PC-9 (cell line): ENCODE measurements at places on chromosomes 5 and 9.

DNA sequence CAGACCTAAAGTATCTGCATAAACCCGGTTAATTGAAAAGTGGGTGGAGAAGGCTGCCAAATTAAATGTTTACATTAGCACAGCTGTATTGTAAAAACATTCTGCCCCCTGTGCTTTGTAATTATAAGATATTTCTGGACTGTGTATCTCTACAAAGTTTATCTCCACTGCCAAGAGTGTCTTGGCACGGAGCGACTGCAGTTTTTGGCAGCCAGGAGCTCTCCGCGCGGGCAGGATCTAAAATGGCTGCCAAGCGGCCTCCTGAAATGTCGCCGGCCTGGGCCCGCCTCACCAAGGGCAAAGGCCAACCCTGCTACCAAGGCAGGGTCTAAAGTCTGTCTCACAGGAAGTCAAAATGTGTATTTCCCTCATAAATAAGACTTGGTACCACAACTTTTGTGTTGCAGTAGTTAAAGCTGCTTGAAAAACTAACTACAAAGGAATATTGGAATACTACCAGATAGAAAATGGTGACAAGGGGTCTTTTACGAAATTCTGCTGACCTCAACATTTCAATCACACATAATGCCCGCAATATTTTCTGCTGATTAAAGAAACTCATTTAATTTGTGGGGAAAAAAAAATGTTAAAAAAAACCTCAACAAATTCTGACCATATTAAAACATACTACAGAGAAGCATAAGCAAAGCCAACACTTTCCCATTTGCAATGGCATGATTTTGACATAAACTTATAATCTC lies 110.4 kb downstream of the NFIB start:
- DNase-seq = no peak

DNA sequence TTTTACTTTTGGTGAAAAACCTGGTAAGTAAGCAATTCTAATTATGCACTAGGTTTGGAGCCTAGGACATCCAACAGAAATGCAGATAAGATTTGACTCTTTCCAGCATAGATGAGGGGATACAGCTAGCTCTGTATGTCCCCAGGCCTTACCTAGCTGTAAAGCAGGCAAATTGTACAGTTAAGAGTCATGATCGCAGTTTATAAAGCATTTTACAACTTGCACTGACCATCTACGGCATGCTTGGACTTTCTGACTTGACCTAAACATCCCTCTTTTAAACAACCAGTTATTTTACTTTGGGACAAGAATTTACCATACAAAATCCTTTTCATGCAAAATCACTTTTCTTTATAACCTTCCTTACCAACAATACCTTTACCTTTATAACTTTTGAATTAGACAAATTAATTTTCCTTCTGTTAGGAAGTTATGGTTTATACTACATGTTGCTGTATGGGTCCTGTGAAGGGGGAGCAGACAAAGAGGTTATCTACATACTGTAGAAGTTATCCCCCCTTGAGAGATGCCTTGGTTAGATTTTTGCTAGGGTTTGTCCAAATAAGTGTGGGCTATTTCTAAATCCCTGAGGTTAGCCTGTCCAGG lies 36.8 kb downstream of the FGD3 start:
- DNase-seq = no peak

- no peak for DNase-seq
Measured at GRCh38 chr5:40479939-40480338, 199.8 kb upstream of the PTGER4 start.

DNA sequence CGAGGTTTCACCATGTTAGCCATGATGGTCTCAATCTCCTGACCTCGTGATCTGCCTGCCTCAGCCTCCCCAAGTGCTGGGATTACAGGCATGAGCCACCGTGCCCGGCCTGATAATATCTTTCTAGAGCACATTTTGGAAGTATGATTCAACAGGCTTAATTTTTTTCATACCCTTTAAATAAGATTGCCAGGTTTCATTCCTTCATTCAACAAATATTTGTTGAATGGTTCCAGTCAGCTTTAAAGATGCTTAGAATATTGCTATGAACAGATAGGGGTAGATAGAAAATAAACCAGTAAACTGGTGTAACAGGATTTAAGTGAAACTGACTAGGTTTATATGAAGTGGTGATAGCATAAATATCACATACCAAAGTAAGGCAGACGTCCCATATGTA lies 41.3 kb downstream of the DMXL1 start:
- DNase-seq = no peak

- no peak for DNase-seq
Measured at GRCh38 chr5:87401626-87402025, 11.1 kb downstream of the CCNH start.

DNA sequence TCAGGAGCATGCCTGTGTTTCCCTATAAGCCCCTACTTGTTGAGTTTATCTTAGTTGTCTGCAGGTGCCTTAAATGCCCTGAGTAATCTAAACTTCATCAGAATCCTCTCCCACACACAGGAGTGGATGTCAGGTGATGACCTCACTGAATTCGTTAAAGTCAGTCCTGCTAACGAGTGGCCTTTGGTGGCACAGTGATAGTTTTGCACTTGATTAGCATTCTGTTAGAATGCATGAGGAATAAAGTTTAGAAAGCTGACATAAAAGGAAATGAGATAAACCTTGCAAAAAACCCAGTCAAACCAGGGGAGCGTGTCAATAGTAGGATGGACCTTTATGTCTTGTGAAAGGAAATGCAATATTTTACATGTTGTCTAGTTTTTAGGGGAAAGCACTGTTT lies 4.5 kb downstream of the TRIM32 start:
- DNase-seq = no peak

GRCh38 chr9:27126670-27127069 lies 17.6 kb downstream of the TEK start:
- no peak for DNase-seq

DNA sequence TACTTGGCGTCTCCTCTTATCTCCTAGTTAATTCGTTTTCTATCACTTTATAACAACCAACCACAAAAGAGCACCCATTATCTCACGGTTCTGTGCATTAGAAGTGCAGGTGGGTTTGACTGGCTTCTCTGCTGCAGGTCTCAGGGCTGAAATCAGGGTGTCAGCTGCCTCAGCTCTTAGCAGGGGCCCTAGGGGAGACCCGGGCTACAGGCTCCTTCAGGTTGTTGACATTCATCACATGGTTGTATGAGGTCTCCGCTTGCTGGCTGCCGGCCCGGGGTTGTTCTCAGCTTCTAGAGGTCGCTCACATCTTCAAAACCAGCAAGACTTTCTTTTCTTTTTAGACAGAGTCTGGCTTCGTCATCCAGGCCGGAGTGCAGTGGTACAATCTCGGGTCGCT lies 2.9 kb upstream of the ZMYND19 start:
- DNase-seq = no peak

DNA sequence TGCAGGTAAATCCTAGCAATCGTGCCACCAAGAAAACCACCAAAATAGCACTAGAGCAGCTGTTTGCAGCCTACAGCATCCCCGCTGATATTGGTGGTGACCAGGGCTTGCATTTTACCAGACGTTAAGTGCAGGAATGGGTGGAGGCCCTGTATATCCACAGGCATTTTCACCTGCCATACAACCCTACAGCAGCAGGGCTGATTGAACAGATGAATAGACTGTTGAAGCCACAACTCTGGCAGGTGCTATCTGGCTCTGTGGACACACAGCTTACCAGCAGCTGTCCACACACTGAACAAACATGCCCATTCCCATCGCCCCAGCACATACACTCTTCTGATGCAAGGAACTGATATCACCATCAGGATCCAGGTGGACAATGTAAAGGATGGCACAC lies 154.5 kb upstream of the APC start:
- DNase-seq = no peak

DNA sequence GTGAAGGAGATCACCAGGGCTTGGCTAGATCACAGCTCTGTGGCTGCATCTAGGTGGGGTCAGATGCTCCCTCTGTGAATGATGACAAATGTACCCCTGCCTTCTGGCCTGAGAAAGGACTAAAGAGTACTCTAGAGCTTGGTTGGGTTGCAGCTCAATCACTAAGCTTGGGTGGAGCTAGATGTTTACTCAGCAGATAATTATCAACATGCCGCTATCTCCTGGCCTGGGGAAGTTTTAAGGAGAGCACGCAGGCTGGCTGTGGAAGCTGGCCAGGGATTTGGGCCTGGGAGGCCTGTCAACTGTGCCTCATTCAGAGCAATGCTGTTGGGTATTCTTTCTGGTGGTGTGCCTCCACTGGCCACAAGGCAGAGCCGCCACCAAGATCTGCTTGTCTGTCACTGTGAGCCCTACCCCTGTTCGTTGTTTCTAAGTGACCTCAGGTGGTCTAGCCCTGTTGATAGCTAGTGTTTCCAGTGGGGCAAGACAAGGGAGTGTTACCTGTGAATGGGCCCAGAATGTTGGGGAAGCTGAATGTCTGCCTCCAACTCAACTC lies 181.7 kb downstream of the ADGRV1 start:
- DNase-seq = no peak

DNA sequence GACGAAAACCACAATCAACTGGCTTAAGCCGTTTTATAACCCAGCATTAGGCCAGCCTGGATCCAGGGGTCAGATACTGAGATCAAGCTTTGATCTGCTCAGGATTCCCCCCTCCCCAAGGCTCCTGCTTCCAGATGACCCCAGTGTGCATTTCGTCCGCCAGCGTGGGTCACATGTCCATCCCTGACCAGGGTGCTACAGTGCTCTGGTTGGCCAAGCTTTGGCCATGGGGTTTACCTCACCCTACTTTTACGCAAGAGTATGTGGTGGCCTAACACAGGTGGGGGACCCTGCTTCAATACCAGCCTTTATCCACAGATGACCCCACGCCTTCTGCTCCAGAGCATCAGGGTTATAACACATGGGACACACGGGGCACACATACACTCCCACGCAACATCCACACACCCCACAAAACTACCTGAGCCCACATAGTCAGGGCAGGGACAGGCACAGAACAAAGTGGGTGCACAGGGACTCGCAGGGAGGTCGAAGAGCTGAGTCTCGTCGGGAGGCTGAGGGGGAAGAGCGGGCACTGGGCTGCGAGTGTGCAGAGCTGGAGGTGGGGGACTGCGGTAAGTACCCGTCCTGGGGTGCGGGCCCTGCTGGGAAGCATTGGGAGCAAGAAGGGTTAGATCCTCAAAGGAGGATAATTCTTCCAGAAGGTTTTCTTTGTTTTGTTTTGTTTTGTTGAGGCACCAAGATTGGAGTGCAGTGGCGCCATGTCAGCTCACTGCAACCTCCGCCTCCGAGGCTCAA lies 5.0 kb upstream of the SQSTM1 start:
- DNase-seq = no peak

- no peak for DNase-seq
Measured at GRCh38 chr9:117739206-117739605, 35.0 kb downstream of the TLR4 start.
